ENCODE measurements at places on chromosomes 3 and 15. TPM values are rescaled to one million over a fixed set of nuclear protein-coding genes. Genes with fewer than 3 reads are reported as not detected.

DNA sequence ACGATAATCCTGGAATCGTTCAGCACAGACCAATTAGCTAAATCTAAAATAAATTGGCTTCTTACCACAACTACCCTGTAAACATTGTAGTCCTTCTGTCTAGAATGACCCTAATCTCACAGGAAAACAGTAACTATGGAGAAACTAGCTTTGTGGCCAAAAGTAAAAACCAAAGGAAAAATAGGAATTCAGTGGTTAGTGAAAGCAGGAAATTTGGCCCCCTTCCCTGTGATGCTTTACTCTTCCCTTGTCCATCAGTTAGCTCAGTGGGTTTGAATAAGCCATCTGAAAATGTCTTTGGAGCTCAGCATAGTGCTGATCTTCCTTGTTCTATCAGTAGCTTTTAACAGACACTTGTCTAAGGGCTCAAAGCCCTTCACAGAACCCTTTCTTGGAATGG lies 1.6 kb downstream of the NMD3 start:
- no peak for DNase-seq

DNA sequence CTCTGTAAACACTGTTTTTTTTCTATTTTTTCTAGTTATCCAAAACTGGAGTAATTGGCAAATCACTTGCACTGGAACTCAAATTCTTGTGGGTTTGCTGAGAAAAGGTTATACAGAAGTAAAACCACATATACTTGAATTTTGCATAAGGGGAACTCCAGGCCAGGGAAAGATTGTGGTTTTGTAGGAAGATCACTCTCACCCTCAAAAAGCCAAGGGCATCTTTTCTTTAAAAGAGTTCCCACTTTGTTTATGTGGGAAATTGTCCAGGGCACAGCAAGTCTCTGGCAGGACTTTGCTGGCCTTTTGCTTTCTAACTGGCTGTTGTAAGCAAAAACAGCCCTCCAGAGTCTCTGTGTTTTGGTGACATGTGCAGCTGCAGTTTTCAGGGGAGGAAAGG lies 340.3 kb upstream of the RBMS3 start:
- DNase-seq, result no peak

- DNase-seq, result no peak
Observed at GRCh38 chr3:181105646-181106045, 116.1 kb upstream of the DNAJC19 start.

DNA sequence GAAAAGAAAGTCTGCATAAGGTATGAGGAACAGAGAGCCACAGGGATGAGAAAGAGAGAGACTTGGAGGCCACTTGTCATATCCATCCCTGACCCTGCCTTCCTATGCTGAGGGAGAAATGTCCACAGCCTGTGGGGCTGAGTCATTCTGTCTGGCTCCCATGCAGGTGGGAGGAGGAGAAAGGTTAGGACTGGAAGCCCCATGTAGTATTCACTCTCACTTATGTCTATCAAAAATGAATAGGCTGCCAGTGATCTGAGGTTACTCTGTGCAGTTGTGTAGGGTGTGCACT lies 71.3 kb downstream of the RAB11A start:
- DNase-seq, result no peak

- DNase-seq, result no peak
Observed at GRCh38 chr15:62068810-62069167, 2.0 kb downstream of the C2CD4A start.

DNA sequence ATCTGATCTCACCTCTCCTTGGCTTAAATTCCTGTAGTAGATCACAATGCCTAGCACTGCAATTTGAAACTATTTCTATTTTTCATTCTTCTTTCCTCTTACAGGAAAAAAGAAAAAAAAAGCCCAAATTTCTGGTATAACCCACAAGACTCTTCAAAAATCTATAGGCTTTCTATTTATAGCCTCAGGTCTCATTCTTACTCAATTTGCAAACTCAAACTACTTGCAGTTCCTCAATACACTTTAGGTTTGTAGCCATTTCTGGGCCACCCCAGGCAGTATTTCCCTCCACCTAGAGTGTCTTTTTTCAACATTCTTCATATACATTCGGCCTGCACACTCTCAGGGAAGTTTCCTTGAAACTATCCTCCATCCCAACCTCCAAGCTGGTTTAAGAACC lies 169.0 kb downstream of the TBC1D5 start:
- DNase-seq, result no peak

GRCh38 chr15:88995449-88995848 lies 82.3 kb upstream of the MFGE8 start:
- no peak for DNase-seq

DNA sequence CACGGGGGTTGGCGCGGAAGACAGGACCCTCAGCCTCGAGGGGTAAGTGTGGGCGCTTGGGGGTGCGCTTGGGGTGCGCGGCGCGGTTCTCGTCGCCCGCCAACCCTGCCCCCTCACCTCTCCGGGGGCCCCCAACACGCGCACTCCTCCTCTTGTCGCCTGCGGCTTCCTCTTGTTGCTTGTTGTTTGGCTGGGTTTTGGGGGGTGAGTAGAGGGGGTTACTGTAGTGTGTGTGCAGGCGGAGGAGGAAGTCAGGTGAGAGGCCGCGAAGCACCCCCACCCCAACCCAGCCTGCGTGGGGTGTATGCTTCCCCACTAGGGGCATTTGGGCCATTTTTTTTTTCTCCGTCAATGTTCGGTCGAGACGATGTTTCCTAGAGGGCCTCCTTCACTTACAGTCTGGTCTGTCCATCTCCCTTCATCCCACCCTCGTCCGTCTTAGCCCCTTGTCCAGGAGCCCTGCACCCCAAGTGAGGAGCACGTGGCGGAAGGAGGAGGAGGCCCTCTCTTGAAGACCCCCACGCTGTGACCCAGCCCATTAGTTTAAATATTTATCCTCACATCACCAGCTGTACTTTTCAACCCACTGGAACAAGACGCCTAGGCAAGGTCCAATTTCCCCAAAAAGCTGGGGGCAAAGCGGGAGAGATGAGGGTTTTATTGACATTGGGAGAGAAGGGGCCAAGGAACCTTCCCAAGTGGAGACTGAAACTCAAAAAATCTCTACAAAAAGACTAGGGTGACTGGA lies 20.4 kb upstream of the SATB1 start:
- peak; percentile 82 for DNase-seq

DNA sequence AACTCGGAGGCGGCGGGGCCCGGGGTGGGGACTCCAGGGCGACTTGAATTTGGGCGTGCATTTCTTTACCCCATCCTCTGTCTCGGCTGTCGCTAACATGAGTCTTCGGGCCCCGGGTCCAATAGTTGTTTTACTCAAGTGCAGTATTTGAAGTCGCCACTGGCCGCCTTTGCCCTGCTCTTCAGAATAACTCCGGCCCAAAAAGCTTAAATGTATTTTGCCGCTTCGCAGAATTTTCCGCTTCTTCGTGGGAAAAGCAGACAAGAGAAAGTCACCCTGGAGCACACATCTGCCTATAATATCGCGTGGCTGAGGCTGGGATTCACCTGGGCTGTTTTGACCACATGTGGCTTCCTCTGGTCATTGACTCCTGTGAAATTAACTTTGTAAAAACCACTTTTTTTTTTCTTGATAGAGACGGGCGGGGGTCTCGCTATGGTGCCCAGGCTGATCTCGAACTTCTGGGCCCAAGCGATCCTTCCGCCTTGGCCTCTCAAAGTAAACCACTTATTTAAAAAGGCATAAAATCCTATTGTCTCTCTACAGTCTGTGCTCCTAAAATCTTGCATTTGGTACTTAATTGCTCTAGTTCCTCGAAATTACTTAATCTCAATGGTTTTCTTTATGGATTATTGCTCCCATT lies 676 bp downstream of the CNOT10 start:
- DNase-seq, result no peak

DNA sequence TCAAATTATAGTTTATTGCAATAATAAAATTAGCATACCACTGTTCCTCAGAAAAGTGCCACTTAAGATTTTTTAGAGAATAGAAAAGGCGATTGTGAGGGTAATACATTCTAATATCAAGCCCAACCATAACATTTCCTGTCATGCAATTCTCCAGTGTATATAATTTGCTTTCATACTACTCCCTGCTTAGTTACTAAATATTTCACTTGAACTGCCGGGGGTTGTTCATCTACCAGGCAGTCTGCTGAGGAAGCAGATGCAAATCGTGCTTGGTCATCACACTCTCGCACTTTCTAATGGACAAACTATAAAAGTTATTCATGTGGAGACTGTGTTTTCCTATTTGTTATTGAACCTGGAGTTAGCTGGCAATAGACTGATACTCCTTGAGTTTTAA lies 645.6 kb upstream of the CBLB start:
- no peak for DNase-seq

- no peak for DNase-seq
Observed at GRCh38 chr3:28077572-28077971, 163.8 kb upstream of the CMC1 start.

Gene PP2D1
- total RNA-seq, result not detected

Gene CNTN6
- total RNA-seq, result not detected

Gene AGTR1
- not detected for total RNA-seq

All from CD4-positive, alpha-beta memory T cell (primary cell).